ENCODE measurements at places on chromosomes 3 and 15.

DNA sequence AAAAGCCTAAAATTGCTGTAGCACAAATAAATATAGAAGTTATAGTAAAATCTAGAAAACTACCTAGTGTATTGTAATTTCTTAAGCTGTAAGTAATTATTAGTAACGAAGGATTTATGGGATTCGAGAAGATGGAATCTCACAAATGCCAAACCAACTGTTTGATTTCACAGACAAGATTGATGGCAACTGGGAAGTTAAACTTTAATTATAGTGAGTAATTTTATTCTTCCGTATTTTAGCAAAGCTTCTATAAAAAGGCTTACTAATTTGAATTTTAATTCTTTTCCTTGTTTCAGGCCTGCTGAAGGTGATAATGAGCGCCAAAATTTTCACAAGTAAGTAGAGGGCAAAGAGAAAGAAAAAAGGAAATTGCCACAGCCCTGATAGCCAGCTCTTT lies 36.6 kb downstream of the GATM start:
- no peak for DNase-seq

DNA sequence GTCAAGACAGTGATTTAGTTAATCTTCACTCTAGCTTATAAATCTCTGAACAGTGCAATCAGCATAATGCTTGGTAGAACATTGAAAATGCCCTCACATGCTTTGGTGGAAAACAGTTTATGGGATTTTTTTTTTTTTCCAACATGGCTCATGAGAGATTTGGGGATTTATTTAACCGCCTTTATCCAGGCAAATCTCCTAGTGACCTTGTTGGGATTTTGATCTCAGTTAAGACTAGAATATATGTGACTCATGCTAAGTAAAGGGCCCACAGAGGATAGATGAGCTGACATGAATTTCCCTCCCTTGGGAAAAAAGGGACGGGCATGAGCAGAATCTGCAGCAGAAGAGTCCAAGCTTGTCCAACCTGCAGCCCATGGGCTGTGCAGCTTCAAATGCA lies 18.7 kb downstream of the LRTM1 start:
- no peak for DNase-seq

GRCh38 chr15:67639591-67639990 lies 97.1 kb downstream of the MAP2K5 start:
- DNase-seq, result no peak

GRCh38 chr3:19457449-19457848 lies 309.1 kb downstream of the KCNH8 start:
- DNase-seq, result no peak

GRCh38 chr3:126751611-126752302 lies 47.7 kb downstream of the CHCHD6 start:
- DNase-seq, result no peak

Data from CD4-positive, alpha-beta T cell treated with Interleukin-17A for 4 hours (primary cell).